IPS DF 6.9 (cell line): ENCODE measurements at places on chromosomes 7 and 10.
A peak's percentile ranks its signal among the peaks of the same experiment; 100 is the strongest.

DNA sequence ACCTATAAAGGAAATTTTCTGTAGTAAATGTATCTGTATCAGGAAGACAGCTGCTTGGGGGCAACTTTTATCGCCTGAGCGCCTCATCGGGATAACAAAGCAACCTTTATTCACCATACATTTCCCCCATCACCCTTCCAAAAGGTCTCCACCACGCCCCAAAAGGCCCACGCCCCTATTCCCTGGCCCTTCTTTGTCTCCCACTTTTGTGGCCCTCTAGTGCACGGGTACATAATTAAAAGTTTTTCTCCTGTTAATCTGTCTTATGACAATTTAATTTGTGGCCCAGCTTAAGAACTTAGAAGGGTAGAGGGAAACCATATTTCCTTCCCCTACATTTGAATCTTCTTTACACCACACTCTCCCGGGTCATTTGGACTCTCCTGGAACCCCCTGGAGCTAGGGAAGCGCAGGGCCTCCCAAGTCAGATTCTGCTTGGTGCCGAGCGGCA, 625 bp downstream of the RP9 start:
- no peaks in the 10 kb centered on the region; the same call in 1 of the 2 replicates for H3K27me3 ChIP-seq
- DNase-seq, result no peak
- H3K4me1 ChIP-seq, result no peaks in the 10 kb centered on the region; the same call in 1 of the 2 replicates
- no peak overlapping the region for H3K27ac ChIP-seq
- H3K4me3 ChIP-seq, result peak overlapping the region; percentile 93
- H3K36me3 ChIP-seq, result no peaks in the 10 kb centered on the region; the same call in 1 of the 2 replicates

DNA sequence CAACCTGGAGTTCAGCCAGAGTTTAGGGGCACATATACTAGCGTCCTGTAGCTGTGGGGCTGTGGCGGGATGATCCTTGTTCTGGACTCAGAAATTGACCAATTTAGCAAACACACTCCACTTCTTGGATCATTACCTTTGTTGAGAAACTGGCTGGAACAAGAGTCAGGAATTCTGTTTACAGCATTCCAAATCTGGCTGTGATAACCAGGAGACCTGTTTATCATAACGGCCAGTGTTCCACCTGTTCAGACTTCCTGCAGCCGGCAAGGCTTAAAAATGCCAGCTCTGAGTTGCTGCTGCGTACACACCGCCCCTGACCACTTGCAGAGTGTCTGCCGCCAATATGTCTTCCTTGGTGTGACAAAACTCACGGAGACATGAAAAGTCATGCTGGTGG, 64.8 kb downstream of the ARMC3 start:
- H3K4me3 ChIP-seq, result no peak overlapping the region
- H3K36me3 ChIP-seq, result no peaks in the 10 kb centered on the region
- H3K27ac ChIP-seq, result no peak overlapping the region

- no peak for DNase-seq
- no peak overlapping the region for H3K4me3 ChIP-seq
- H3K27ac ChIP-seq, result no peak overlapping the region
- H3K36me3 ChIP-seq, result no peaks in the 10 kb centered on the region; the same call in 1 of the 2 replicates
Measured at GRCh38 chr10:5565671-5566581, 41.2 kb downstream of the CALML3 start.

DNA sequence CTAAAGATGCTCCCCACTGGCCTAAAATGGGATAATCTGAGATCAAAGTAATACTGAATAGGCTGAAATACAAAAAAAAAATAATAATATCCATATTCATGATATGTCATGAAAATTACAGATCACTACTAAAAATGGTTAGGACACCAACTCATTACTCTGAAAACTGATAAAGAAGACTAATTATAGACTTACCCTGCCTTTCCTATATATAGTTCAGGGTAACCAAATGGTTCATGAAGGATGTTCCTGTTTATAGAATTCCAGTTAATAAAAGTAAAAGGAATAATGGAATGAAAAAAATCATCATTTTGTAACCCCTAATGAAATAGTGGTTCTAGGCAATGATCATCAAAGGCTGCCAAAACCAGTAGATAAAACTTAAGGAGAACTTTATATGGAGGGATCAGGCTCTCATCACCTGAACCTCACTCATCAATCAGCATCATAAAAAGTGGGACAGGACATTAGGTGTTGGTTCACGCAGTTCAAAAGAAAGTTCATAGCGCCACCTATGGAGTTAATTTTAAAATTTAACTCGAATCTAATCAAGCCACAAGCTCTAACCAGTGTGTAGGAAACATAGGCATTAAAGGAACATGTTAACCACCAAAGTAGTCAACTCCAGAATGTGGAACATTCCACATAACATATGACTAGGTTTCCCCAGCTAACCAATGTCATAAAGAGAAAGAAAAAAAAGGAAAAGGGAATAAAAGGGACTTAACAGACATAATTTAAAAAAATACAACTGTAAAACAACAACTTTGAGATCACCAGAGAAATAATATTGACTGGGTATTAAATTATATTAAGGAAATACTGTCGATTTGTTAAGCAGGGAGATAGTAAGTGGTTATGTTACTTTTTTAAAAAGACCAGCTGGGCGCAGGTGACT, 35.7 kb downstream of the P4HA1 start:
- H3K4me3 ChIP-seq, result no peak overlapping the region
- no peak overlapping the region for H3K27ac ChIP-seq
- H3K27me3 ChIP-seq, result no peaks in the 10 kb centered on the region

- no peak overlapping the region for H3K27ac ChIP-seq
- no peak overlapping the region for H3K4me3 ChIP-seq
- DNase-seq, result no peak
Measured at GRCh38 chr7:102427019-102427405, 6.4 kb upstream of the ORAI2 start.

DNA sequence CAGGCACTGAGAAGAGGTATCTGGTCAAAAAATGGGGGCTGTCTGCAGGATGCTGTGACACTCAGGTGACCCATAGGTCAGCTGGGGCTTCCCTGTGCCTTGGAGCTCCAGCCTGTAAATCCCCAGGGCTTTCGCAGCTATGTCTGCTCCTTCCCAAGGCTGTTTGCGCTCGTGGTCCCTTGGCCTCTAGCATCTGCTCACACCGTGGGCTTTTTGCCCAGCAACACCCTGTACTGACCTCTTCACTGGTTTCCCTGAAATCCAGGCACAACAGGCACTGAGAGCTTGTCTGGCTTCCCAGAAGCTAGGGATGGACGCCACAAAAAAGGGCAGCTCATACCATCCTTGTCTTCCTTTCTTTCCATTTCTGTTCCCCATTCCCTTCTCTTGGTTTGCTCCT, 280.3 kb upstream of the HABP2 start:
- no peaks in the 10 kb centered on the region for H3K36me3 ChIP-seq
- no peak overlapping the region for H3K4me3 ChIP-seq
- H3K4me1 ChIP-seq, result no peaks in the 10 kb centered on the region
- H3K27ac ChIP-seq, result no peak overlapping the region
- DNase-seq, result no peak

DNA sequence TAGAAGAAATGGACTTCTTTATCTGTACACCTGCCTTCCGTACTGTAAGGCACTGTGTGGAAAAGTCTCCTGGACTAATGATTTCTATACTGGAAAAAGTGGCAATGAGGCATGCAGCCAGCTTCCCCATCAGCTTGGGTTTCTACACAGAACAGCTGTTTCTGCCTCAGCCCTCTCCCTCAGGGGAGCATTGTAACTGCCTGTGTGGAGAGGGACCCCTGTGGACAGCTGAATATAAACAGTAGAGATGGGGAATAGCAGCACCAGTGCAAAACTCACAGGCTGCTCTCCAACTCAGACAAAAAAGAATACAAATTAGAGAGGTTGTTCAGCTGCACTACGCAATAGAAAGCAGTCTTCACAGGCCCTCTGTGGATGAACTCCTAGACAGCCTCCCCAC, 451.3 kb upstream of the MBL2 start:
- DNase-seq, result no peak
- no peak overlapping the region for H3K4me3 ChIP-seq
- H3K27me3 ChIP-seq, result no peaks in the 10 kb centered on the region

DNA sequence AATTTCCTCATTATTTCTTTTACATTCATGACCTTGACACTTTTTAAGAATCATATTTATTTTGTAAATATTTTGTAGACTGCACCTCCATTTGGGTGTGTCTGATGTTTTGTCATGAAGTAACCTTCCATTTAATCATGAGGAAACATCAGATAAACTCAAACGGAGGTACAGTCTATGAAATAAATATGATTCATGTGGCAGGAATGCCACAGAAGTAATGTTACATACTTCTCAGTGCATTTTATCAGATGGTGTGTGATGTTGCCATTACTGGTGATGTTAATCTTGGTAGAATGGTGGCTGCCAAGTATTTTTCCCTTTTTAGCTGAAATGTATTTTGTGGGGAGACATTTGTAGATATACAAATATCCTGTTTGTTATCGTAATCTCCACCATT, 64.9 kb downstream of the ZNF37A start:
- H3K36me3 ChIP-seq, result no peaks in the 10 kb centered on the region
- H3K27ac ChIP-seq, result no peak overlapping the region
- no peak overlapping the region for H3K4me3 ChIP-seq
- H3K27me3 ChIP-seq, result no peaks in the 10 kb centered on the region
- DNase-seq, result no peak
- no peaks in the 10 kb centered on the region for H3K4me1 ChIP-seq

DNA sequence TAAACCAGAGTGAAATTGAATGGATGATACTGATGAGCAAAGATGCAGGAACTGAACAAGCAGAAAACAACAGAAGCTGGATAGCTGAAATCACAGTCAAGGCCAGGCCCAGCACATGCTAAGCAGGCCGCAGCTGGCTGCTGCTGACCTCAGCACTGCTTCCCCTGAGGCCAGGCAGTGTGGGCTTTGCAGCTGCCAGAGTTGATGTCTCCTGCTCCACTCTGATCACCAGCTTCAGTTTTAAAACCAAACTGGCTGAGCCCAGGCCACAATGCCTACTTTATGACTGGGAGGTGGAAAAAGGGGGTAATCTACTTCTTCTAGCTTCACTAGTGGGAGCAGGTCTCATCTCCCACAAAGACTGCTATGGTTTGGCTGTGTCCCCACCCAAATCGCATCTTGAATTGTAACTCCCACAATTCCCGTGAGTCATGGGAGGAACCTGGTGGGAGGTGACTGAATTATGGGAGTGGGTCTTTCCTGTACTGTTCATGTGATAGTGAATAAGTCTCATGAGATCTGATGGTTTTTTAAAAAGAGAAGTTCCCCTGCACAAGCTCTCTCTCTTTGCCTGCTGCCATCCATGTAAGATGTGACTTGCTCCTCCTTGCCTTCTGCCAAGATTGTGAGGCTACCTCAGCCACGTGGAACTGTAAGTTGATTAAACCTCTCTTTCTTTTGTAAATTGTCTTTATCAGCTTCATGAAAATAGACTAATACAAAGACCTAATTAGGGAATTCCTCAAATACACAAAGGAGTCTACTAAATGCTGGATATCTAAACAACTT, 136.4 kb upstream of the ITGB1 start:
- H3K36me3 ChIP-seq, result no peaks in the 10 kb centered on the region
- DNase-seq, result no peak
- no peaks in the 10 kb centered on the region for H3K27me3 ChIP-seq
- no peak overlapping the region for H3K4me3 ChIP-seq
- H3K4me1 ChIP-seq, result no peaks in the 10 kb centered on the region

GRCh38 chr7:131244259-131244852, 83.3 kb upstream of the MKLN1 start:
- peaks cover 2% of the 10 kb centered on the region; the same call in 1 of the 2 replicates for H3K4me1 ChIP-seq
- no peak for DNase-seq
- H3K27ac ChIP-seq, result no peak overlapping the region
- H3K27me3 ChIP-seq, result no peaks in the 10 kb centered on the region
- no peaks in the 10 kb centered on the region for H3K36me3 ChIP-seq
- H3K4me3 ChIP-seq, result no peak overlapping the region

DNA sequence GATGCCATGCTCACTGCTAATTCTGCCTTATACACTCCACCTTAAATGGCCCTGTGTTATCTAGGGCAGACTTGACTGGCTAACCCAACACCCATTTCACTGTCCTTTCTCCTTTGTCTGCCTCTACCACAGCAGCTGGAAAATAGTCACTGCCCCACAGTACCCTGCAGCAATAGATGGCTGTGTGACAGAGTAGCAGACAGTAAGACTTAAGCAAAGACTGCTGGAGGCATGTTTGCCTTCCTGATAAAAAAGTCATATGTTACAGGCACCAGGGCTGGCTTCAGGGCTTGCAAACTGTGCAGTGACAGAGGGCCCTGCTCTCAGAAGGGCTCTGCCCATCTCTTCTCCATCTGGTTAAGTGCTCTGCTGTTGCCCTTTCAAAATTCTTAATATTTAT, 332.6 kb upstream of the GHITM start:
- H3K36me3 ChIP-seq, result no peaks in the 10 kb centered on the region
- H3K4me3 ChIP-seq, result no peak overlapping the region
- no peak for DNase-seq
- H3K4me1 ChIP-seq, result no peaks in the 10 kb centered on the region

GRCh38 chr10:50404021-50404773, 152.9 kb upstream of the ASAH2 start:
- no peak overlapping the region for H3K4me3 ChIP-seq
- no peaks in the 10 kb centered on the region for H3K27me3 ChIP-seq
- H3K36me3 ChIP-seq, result no peaks in the 10 kb centered on the region
- DNase-seq, result no peak

DNA sequence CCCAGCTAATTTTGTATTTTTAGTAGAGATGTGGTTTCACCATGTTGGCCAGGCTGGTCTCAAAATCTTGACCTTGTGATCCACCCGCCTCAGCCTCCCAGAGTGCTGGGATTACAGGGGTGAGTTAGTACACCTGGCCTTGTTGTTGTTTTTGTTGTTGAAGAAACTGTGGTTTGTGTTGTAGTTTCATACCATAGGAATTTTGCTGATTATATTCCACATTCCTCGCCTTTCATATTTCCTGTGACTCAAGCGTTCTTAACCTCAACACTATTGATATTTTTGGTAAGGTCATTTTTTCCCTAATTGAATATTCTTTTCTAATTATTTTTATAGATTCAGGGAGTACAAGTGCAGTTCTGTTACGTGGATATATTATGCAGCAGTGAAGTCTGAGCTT, 16.7 kb downstream of the LIPF start:
- no peaks in the 10 kb centered on the region for H3K27me3 ChIP-seq
- H3K27ac ChIP-seq, result no peak overlapping the region
- DNase-seq, result no peak
- H3K4me1 ChIP-seq, result no peaks in the 10 kb centered on the region
- H3K4me3 ChIP-seq, result no peak overlapping the region

DNA sequence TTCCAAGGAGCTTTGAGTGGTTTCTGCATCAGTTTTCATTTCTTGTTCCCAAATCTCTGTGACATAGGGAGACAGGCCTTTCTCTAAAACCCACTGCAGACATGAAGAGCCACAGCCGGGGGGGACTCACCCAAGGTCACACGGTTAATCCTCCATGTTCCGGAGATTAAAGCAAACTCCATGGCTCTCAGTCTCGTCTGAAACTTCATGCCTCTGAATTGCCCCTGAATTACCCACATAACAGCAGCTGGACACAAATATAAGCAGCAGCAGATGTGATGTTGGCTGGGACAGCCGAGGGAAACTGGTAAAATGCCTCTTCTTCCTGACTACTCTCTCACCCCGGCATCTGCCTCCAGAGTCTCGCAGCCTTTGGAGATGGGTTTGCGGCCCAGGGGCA, 402.2 kb downstream of the DNAJB6 start:
- no peak overlapping the region for H3K4me3 ChIP-seq
- H3K36me3 ChIP-seq, result no peaks in the 10 kb centered on the region; the same call in 1 of the 2 replicates
- no peaks in the 10 kb centered on the region for H3K4me1 ChIP-seq

GRCh38 chr7:116316838-116317628, 106.7 kb downstream of the TES start:
- no peak for DNase-seq
- H3K27ac ChIP-seq, result no peak overlapping the region
